ENCODE measurements at places on chromosomes 12 and 14.

- DNase-seq, result no peak
Measured at GRCh38 chr12:68376901-68377300, 44.7 kb upstream of the MDM1 start.

DNA sequence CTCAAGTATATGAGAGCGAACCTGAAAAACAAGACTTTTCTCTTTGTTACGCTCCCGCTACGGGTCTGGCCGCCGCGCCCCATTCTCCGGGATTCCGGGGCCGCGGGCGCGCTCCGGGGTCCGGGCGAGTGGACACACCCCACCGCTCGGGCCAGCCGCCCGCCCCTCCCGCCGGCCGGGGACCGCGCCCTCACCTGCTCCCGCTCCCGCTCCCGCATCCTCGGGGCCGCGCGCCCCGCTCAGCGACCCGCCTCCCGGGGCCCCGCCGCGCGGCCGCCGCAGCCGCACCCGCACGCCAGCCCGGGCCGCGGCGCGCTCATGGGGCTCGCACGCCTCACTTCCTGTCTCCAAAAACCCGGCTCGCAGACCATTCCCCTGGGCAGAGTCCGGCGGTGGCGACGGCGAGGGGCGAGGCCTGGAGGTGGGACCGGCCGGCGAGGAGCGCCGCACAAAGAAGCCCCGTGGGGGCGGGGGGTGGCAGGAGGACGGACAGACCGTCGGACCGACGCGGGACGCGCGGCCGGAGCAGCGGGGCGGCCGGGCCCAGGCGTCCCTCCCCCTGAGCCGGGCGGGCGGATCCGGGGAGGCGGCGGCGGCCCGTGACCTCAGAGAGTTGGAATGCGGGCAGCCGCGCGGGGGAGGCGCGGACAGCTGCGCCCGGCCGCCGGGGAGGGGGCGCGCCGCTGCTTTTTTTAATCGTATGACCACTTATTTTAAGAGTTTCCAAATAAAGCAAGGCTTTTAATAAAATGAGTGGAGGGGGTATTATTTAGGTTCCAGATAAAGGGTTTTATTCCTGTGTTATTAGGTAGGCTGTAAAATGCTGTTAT, at the start of gene PTPN21:
TSS of gene PTPN21 (minus strand) at position 551 of the 830 bp plus-strand sequence. CDS start 4,590 bp downstream, outside the sequence.
- DNase-seq, result no peak

DNA sequence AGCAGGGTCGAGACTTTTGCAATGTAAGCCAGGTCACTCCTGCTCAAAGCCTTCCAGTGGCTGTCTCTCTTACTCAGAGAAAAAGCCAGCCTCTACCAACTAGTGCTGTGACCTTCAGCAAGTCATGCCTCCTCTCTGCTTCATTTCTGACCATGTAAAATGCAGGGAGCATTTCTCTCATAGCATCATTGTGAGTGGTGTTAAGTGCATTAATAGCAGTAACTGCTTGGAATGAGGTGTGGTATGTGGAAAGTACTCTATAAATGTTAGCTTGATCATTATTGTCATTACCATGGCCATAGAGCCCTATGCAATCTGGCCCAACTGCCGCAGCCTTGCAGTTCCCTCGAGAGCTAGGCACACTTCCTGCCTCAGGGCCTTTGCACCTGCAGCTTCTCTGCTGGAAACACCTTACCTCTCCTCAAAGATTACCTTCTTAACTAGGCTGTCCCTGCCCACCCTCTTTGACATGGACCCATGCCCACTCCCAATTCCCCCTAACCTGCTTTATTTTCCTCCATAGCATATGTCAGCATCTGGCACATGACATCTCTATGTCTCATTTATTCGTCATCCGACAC, 10.9 kb downstream of the PLEKHD1 start:
- no peak for DNase-seq

DNA sequence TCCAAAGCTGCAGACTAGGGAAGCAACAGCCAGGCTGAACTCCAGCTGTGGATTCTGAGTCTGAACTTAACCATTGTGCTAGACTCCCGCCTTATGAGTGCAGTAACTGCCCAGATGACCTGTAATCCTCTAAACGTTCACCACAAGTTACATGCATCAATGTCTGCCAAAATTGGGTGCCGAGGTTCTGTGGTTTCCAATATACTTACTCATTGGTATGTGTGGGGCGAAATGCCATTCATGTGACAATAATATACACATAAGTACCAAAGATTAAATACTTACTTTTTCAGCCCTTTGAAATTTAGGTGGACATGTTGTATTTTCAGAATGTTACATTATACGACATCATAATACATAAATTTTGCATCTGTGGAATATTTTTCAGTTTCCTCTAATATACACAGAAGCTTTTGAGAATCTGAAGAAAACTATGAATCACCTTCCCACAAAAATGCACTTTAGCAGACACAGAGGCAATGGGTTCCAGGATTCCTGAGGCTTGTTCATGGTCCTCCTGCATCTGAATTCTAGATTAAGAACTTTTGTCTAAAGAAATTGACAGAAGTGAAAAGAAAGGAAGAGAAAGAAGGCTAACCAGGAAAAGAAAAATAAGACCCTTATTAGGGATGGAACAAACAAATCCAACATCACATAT, 31.7 kb downstream of the GRIP1 start:
- DNase-seq, result no peak

DNA sequence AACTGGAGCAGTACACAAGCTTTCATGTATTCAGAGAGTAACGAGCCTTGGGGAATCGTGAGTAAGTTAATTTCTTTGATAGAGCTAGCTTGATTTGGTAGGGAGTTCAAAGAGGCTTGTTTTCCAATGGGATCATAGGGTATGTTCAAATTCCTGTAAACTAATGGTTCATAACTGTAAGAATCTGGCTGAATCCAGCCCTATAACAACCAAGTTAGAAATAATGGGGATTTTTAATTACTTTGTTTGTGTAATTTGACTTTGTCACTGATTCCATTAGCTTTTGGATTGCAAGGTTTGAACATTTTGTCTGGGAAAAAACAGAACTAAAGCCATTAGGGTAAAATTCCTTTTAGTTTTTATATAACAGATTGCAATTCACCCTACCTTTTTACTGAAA, 94.0 kb downstream of the WNK1 start:
- DNase-seq, result no peak
